ENCODE measurements at places on chromosomes 11 and 22.
A peak's percentile ranks its signal among the peaks of the same experiment; 100 is the strongest.

DNA sequence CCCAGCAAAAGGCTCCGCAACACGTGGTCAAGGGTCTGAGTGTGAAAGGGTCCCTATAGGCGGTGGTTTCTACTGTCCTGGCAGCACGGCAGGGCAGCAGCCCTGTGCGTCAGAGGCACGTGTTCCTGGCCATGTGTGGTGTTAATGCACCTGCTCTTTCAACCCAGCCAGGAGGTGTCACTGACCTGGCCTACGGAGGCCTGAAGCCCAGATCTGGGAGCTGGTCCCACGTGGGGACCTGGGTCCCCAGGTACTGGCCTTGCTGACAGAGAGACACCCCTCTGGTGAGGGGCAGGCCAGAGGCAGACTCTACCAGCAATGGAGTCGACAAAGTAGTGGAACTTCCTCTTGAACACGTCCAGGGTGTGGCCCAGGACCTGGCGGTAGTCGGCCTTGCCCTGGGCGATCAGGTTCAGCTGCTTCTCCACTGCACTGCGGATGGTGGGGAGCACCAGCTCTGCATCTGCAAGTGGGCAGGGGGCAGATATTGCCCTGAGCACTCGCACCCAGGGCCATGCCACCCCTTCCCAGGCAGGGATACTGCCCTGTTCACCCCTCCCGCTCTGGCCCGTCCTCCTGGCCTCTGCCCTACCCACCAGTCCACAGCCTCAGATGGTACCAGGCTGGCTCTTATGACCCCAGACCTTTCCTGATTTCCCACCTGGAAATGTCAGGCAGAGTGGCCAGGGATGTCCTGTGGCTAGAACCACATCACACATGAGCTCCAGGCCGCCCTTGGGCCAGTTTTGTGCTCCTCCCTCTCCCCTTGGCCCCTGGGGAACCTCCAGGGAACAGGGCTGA, 6.8 kb upstream of the PPM1F start:
- no peak for DNase-seq

DNA sequence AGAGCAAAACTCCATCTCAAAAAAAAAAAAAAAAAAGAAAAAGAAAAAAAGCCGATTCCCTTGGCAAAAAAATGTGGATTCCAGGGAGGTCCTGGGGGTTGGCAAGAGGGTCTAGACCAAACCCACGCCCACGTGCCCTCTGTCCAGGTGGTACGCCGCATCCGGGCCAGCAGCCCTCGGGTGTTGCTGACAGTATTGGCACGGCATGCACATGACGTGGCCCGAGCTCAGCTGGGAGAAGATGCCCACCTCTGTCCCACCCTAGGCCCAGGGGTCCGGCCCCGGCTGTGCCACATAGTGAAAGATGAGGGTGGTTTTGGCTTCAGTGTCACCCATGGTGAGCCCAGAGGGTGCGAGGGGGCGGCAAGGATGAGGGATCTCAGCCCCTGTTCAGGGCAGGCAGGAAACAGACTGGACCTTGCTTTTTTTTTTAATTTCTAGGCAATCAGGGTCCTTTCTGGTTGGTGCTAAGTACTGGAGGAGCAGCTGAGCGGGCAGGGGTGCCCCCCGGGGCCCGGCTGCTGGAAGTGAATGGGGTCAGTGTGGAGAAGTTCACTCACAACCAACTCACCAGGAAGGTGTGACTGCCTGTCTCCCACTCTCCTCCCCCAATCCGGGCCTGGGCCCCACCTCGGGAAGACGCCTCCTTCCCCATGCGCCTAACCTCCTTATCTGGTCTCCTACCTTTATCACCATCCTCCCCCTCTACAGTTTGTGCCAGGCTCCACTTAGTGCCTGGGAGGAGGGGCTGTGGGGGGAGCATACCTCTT, 2.0 kb downstream of the NHERF4 start:
- DNase-seq = no peak

GRCh38 chr11:134944131-134944530, 532.1 kb upstream of the B3GAT1 start:
- no peak for DNase-seq

- DNase-seq = no peak
Measured at GRCh38 chr11:99066618-99067317, 46.0 kb downstream of the CNTN5 start.

- no peak for DNase-seq
Measured at GRCh38 chr22:21632237-21632895, at the start of gene CCDC116. CCDC116 (plus strand) TSS chr22:21632760; CDS start chr22:21633182, 422 bp downstream.

GRCh38 chr11:126945319-126945718, 55.3 kb downstream of the KIRREL3 start:
- DNase-seq = peak; percentile 45

DNA sequence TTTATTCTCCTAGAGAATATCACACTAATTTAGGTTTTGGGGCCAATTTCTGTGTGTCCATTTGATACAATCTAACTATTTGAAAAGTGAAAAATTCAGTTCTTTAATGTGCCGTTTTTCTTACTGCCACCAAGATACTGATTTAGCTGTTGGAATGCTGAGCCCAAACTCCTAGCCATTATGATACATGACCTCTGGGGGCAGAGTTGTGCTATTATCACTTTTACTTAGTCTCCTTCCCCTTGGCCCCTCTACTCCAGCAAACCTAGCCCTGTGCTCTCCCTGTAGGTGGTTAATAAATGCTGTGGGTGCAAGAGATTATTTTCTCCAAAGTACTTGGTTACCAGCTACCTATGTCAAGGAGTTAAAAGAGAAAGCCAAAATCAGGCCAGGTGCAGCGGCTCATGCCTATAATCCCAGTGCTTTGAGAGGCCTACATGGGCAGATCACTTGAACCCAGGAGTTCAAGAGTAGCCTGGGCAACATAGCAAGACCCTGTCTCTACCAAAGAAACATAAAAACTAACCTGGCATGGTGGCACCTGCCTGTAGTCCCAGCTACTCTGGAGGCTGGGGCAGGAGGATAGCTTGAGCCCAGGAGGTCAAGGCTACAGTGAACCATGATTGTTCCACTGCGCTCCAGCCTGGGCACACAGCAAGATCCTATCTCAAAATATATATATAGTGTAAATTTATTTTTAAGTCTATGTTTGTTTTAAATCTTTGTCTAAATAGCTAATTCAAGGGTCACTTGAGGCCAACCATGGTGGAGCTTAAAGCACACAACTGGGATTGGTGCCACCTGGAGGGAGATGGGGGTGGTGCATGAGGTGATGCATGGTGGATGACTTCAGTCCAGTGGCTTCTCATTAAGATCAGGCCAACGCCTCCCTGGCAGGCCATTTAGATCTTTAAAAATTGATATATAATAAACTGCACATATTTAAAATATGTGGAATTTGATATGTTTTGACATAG, 193.2 kb upstream of the PLET1 start:
- peak; percentile 35 for DNase-seq

DNA sequence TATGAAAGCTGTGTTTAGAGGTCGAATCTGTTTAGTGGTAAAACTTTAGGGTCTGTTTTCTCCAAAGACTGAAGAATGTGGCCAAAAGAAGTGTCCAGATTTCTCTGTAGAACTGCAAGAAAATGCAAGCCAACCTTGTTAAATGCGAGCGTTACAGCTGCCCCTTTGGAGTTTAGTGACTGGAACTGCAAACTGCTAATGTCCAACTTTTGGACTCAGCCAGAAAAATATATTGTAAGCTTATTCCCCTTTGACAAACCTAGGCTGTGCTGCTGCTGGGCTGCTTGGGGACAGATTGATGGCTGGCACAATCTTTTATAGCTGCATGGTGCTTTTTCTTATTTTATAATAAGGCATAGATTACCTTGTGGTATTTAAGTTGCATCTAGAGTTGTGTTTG, 3.9 kb downstream of the TEAD1 start:
- DNase-seq = no peak

DNA sequence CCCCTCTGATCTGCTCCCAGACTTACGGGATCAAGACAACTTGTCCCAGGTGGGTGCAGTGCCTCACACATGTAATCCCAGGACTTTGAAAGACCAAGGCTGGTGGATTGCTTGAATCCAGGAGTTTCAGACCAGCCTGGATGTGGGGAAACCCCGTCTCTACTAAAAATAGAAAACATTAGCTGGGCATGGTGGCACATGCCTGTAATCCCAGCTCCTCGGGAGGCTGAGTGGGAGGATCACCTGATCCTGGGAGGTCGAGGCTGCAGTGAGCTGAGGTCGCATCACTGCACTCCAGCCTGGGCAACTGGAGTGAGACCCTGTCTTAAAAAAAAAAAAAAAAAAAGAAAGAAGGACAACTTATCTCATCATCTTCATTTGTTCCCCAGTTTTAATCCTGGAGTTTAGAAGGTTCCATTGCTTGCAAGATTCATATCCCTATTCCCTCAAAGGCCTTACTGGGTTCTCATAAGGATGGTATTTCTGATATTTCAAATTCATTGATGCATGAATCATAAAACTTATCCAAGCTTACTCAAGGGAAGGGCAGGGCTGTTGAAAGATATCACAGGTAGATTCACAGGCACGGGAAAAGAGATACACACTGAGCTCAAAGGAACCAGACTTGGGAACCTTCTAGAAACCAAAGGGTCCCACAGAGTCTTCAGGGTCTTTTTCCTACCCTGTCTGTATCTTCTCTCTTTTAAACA, 14.6 kb downstream of the ENDOD1 start:
- no peak for DNase-seq

- DNase-seq = no peak
Measured at GRCh38 chr11:95674657-95675358, 114.8 kb downstream of the FAM76B start.
